ENCODE measurements at places on chromosomes 1 and 21.

GRCh38 chr1:203281033-203281432 is 24.3 kb upstream of the BTG2 start:
- no peak for DNase-seq

DNA sequence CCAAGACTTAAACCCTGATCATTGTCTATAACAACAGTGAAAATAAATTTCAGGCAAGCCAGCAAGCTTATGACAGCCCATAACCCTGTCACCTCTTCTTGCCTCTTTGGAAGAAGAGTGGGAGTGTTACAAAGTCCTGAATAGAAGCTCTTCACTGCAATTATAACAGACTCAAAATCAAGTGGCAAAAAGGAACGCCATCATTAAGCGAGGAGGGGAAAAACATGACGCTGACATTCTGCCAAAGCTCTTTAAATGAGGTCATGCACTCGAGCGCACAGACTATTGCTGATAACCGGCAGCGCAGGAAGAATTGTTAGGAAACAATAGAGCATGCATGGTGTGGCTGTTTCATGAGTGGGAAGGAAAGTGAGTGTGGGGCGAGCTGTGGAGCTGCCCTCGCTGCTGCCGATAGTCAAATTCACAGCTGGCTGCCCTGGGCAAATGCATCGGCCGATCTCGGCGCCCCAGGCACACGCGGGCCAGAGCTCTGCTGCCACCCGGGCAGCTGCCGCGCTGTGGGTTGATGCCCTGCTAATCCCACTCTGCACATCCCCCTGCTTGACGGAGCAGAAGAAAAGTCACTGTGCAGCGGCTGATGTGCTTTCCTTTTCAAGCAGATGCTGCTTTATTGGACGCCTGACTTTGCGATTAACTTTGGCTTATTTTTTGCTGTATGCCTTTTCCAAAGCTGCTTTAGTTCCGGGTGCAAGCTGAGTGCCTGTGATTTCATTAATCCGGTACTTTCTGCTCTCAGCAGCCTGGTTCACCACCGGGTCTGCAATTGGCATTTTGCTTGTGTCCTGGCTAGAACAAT is 102.4 kb upstream of the ST6GALNAC5 start:
- DNase-seq, result no peak

DNA sequence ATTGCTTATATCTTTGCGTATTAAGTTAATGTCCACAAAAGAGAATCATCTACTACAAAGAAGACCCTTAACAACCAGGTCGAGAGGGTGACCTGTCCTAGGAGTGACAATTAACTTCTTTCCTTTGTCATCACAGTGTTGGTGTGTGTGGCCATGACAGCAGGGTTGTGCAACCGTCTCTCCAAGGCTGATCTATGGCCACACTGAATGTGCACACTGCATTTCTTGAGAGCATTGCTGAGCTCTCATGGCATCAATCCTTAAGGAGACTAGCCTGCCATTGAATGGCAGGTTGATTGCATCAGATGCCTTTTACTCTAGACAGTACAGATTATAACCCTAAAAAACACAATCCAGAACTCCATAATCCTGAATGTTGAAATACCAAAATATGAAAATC is 86.5 kb upstream of the OLFM3 start:
- no peak for DNase-seq

GRCh38 chr1:87135329-87135712 is 193.4 kb upstream of the LMO4 start:
- DNase-seq, result no peak

Data from GM23338 (cell line).